ENCODE measurements at places on chromosomes 2 and 18.

DNA sequence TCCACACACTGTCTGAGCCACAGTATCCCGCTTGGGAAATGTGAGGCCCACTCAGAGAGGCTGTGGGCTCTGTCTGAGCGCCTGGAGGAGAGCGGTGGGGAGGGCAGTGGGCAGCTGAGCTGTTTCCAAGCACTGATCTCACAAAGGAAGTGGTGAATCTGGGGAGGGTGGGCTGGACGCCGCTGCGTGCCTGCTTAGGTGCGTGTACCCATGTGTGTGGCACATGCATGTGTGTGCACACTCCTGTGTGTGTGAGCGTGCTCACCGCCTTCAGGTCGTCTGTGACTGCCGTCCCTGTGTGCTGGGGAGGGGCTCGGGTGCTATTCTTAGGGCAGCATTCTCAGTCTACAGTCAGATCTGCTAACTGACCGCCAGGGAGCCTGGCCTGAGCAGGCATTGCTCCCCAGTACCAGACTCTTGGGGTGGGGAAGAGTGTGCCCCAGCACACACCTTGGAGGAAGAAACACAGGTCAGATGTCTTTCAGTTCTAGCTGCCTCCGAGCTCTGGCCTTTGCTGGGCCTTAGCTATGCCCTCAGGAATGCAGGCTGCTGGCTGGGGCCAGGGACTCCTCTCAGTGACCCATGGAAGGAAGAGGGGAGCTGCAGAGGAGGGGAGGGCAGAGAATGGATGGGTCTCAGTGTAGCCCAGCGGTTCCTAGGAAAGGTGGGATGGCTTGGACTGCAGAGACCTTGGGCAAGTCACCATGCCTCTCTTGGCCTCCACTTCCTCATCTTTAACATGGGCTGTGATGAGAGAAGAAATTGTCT lies 31.4 kb downstream of the KCNIP3 start:
- DNase-seq = no peak

GRCh38 chr2:28717339-28717758 lies 34.3 kb upstream of the PPP1CB start:
- peak; percentile 78 for DNase-seq

- no peak for DNase-seq
Measured at GRCh38 chr2:11684894-11685460, 15.0 kb upstream of the NTSR2 start.

GRCh38 chr2:126381091-126381490 lies 274.9 kb upstream of the GYPC start:
- no peak for DNase-seq
